ENCODE measurements at places on chromosomes 11 and 22.

DNA sequence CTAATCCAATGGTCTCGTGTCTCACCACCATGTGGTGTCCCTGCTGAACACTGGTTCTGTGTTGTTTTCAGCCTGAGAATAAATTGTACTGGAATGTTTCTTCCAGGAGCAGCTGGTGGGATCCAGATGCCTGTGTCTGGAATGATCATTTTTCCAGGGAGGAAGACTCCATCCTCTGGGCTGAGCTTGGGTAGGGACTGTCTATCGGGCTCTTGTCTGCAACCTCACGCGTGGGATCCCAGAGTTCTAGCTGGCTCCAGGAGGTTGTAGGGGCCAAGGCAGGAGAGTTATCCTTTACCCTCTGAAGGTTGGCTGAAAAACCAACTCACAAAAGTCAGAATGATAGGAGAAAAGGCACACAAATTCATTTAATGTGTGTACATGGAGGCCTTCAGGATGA, 144.1 kb upstream of the B3GAT1 start:
- no peak for DNase-seq

GRCh38 chr11:115892016-115892415, 387.8 kb upstream of the CADM1 start:
- DNase-seq: no peak

DNA sequence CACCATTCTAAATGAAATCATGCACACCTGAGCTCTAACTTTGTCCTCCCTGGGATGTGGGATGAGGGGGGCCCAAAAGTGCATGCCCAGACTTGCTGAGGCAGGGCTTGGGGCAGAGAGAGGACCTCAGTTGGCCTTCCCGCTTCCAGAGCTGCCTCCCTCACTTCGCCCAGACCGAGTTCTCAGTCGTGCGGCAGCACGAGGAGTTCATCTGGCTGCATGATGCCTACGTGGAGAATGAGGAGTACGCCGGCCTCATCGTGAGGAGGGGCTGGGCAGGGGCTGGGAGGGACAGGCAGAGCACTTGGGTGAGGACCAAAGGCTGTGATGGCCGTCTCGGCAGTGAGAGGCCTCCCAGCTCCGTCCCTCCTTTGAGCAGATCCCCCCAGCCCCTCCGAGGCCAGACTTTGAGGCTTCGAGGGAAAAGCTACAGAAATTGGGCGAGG, 8.2 kb downstream of the CFL1 start:
- DNase-seq: no peak

- DNase-seq: no peak
Measured at GRCh38 chr11:105181100-105181499, 41.5 kb upstream of the CARD18 start.

GRCh38 chr11:111573821-111574249, 28.4 kb upstream of the SIK2 start:
- no peak for DNase-seq

- no peak for DNase-seq
Measured at GRCh38 chr11:124190298-124191139, 7.4 kb downstream of the OR10D3 start.

GRCh38 chr11:121326230-121326629, 33.7 kb downstream of the SC5D start:
- no peak for DNase-seq

Data from stimulated activated CD8-positive, alpha-beta memory T cell treated with anti-CD3 and anti-CD28 coated beads, Interleukin-7, amount 100 ng/mL, for 24 hours (primary cell).